Urothelium cell line (cell line): ENCODE measurements at places on chromosomes 11 and 22.

DNA sequence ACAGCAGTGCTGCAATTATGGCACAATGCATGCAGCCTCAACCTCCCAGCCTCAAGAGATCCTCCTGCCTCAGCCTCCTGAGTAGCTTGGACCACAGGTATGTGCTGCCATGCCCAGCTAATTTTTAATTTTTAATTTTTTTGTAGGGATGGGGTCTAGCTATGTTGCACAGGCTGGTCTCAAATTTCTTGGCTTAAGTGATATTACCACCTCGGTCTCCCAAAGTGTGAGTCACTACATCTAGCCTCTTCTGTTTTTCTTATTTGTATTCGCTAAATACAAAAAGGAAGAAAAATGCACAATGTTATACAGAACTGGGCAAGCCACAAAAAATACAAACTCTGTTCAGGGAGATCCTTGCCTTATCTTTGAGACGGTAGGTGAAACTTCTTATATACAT, 62.1 kb downstream of the DDI1 start:
- no peak for DNase-seq

DNA sequence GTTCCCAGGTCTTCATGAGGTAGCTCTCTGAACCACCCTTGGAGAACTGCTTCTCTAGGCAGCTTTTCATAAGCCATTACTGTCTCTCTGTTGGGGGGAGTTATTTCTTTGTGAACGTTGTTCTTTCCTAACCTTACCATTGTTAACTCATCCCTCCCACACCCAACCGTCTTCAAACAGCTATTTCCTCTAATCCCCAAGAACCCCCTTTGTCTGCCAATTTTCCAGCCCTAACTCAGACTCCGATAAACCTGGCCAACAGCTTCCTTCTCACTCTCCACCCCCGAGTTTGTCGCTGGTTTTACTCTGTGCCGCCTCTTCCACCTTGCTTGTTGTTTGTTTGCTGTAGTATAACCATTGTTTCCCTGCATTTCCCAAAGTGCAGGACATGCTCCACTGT, 131.5 kb downstream of the CCDC34 start:
- no peak for DNase-seq

DNA sequence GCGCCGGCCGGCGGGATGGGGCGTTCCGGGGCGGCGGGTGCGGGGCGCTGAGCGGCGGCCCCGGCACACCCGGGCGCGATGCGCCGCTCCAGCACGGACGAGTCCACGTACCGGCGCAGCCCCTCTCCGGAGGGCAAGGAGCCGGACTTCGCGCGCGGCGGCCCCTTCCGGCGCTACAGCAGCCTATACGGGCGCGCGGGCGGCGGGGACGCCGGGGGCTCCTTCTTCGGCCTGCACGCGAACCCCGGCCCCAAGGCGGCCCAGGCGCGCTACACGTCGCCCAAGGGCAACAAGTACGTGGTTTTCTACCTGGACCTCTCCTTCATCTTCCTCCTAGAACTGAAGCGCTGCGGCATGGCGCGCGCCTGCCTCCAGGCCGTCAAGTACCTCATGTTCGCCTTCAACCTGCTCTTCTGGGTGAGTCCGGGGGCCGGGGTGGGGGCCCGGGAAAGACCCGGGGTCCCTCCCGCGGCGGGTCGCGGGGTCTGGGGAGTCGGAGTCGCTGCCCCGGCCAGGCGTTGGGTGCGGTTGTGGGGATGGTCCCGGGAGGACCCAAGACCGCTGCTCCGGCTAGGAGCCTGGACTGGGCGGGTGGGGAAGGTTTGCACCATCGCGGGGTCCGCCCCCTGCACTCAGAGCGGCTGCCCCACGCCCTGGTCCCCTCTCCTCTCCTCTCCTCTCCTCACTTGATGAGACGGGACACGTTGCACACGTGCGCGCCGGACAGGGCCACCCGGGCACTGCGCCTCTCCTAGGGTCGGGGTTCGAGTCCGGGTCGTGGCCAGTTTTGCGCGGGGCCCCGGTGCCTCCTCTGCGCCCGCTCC, 7.5 kb downstream of the TSPAN4 start:
- no peak for DNase-seq

DNA sequence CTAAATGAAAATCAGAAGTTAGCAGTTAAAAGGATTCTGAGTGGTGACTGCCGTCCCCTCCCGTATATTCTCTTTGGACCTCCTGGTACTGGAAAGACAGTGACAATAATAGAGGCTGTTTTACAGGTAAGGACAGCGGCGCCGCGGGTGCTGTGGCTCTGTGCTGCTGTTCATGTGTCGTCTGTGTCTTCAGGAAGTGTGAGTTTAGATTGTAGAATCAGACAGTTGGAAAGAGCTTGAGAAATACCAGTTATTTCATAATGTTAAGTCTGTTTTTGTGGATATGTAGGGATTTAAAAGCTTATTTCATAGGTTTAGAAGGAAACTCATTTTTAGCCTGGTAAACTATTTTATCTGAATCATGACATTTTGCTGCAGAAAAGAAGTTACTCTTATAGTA, 27.4 kb upstream of the PANX2 start:
- no peak for DNase-seq

DNA sequence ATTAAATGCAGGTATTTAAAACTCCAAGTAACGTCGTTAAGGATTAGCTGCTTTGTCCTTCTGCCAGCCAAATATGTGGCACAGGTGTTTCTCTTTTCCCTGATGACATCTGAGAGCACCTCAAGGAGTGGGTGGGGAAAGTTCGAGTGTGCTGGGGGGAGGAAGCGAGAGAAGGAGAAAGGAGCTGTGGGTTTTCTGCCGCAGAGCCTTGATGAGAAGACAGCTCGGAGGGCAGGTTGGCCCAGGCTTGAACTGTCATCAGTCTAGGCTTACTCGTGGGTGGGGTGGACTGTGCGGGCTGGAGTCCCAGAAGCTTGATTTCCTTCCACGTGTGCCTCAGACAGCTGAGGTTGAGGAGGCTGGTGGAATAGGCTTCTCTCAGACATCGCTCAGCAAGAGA, 15.2 kb upstream of the SORL1-AS1 start:
- DNase-seq = no peak

GRCh38 chr22:44541671-44542319, 43.8 kb upstream of the RTL6 start:
- DNase-seq = no peak

- no peak for DNase-seq
Measured at GRCh38 chr11:8766043-8766987, 83.7 kb downstream of the RPL27A start.

GRCh38 chr11:66619080-66619554, 2.7 kb downstream of the RBM14 start:
- DNase-seq = no peak

DNA sequence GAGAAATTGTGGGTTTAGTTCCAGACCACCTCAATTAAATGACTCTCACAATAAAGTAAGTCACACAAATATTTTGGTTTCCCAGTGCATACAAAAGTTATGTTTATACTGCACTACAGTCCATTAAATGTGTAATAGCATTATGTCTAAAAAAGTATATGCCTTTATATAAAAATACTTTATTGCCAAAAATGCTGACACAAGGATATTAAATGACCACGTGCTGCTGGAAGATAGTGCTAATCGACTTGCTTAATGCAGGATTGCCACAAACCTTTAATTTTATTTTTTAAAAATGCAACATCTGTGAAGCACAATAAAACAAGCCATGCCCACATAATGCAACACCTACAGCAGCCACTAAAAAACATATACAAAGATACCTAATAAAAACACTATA, 27.0 kb downstream of the OR5AK2 start:
- DNase-seq = no peak

GRCh38 chr11:80520507-80520887, 1079.7 kb upstream of the TENM4 start:
- DNase-seq = no peak

DNA sequence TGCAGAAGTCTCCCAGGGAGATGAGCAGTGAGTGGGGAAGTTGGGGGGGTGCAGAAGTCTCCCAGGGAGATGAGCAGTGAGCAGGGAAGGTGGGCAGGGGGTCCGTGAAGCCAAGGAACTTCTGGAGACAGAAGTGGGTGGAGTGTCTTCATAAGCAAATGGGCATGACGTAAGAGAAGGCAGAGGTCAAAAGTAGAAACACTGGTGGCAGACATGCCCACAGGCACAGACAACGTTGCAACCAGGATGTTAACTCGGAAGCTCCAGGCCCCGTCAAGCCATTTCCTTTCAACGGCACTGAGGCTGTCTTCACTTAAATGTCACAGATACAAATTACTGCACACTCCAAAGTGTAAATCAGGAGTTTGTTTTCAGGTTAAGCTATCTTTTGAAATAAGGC, 186.1 kb downstream of the SHANK2 start:
- no peak for DNase-seq

GRCh38 chr22:42473484-42474193, 41.4 kb upstream of the NFAM1 start:
- DNase-seq = peak; percentile 56
